NCI-H345 (cell line): ENCODE measurements at places on chromosomes 5 and 9.

DNA sequence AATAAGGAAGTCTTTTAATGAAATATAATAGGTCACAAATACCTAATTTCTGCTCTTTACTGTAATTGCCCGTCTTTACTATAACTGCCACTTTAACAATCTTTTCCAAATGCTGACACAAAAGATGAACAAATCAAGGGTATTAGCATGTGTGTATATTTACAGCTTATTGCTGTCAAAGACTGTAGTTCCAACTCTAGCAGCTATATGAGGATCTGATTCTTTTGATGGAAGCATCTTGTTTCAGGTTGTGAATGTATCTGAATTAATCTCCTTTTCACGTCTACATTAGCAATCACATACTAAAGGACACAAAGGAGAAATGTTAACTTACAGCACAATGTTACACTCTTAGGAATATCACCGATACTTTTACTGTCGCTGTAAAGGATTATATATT, 27.9 kb downstream of the RFX3 start:
- no peak for DNase-seq

DNA sequence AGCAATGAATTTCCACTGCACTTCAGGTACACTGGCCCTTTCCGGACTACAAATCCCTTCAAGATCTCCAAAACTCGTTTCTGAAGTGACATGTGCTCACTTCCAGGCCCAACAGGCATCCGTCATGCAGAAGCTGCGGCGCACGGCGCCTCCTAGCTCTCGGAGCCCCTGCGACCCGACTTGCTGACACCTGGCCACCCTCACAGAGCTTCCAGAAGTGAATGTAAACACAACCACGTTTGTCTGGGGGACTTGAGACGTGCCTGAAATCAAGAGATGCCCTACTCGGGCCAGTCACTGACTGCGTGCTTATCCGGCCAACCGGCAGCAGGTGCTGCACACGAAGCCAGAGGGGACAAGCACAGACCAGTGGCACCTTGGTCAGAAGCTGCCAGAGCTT, 4.9 kb upstream of the LHX3 start:
- DNase-seq = no peak

- no peak for DNase-seq
These were observed 608.4 kb downstream of the TLE1 start for GRCh38 chr9:81080900-81081299.

DNA sequence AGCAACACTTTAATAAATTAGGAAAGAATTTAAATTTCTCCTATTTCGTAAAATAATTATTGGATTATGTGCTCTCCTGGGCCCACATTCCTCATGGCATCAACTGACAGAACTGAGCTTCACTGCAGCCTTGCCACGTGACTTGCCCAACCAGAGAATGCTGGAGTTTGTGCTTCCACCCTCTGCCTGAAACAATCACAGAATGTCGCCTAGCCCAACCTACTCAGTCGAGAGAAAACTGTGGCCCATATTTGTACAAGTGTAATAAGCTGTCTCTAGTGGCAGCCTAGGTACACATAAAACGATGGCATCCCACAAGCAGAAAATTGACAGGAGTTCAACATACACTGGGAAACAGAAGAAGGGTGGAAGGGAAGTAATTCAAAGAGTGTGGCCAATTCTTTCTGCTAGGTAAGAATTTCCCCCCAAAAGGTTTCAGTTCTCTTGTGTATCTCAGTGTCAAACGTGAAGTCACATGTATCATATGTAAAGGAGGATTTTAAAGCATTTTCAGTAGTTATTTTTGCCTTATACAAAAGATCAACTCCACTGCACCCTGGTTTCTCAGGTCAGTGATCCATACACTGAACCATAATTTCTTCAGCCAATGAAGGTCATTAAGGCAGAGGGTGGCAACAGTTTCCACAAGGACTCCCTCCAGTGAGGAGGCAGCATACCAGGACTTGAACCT, 41.7 kb downstream of the ZNF608 start:
- no peak for DNase-seq

DNA sequence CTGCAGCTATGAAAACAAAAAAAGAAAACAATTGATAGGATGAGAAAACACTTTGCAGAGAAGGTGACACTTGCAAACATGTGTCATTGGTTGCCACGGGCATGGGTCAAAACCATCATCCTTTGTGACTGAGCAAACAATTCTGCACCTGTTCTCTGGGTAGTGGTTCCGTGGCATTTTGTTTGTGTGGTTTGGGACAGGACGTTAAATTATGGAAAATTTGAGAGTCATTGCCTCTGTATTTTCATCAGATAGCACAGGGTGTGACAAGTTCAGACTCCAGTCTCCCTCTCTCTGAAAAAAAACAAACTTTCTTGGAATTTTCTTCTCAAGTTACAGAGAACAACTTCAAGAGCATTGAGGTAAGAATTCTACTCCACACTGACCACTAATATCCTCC, 113.4 kb upstream of the HMHB1 start:
- DNase-seq = no peak

GRCh38 chr5:110852053-110852452, 113.2 kb downstream of the SLC25A46 start:
- no peak for DNase-seq

- peak; percentile 97 for DNase-seq
These were observed at the start of gene DEPDC1B for GRCh38 chr5:60699609-60700415. Gene DEPDC1B, minus strand, starts transcription at chr5:60700166. Its CDS starts 73 bp downstream, at chr5:60700093.

DNA sequence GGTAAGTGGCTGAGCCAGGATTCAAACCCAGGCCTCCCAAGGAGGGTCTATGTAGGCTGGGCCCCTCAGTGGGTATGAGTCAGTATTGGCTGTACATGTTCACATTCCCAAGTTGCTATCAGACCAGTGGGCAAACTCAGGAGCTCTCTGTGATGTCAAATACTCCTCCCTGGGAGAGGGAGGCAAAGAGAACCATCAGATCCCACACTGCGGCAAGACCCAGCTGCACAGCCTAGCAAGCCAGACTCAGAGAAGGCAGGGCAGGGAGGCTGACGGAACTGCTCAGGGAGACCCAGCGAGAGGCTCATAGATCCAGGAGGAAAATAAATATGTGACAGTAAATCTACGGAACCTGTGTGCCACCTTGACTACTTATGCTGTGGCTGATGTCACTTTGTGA, 42.6 kb upstream of the SAP30L start:
- DNase-seq = no peak

DNA sequence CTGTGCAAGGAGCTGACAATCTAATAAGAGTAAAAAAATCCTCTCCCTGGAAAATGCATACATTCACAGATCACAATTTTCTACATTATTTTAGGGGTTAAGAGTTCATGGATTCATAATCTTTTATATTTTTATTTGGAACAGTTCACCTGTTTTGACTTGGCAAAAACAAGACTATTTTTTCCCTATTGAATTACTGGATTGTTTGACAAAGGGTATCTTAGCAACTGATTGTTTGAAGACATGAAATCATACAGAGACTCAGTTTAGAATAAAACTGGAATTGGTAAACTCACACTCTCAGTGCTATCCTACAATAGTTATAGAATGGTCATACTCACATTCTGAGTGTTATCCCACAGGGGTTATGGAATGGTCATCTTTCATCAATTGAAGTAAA, 358.2 kb upstream of the PTGER4 start:
- DNase-seq = no peak

DNA sequence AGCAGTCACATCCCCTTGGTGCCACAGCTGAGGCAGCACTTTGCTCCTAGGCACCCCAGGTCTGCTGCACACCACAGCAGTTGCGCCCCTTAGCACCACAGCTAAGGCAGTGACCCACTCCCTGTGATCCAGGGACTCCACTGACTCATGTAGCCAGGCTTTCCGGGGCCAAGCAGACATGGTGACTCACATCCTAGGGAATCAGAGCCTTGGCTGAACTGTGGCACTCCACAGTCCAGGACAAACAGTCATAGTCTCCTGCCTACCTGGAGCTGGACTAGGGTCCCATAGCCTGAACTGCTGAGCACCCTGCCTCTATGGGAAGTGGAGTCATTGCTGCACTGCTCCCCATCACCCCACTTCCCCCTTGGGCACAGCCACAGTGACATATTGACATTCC, 338.7 kb downstream of the NPR3 start:
- DNase-seq = no peak

- DNase-seq = no peak
These were observed 140.6 kb upstream of the SLC12A2 start for GRCh38 chr5:127943061-127943371.

GRCh38 chr5:15525703-15526275, 25.8 kb downstream of the FBXL7 start:
- DNase-seq = no peak

DNA sequence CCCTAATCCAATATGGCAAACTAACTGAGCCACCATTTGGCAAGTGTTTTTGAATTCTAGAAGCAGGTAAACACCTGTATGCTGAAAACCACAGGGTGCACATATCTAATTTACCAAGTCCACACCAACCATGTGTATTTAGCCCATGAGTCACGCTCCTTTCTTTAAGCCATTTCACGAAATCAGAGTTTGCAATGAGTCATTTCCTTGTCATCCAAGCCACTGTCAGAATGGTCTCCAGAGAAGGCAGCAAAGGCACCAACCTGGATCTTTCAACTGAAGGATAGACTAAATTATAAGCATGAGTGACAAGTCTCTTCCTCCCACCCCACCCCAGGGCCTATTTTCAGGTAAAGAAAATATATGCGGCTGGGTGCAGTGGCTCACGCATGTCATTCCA, 110.0 kb downstream of the PAX5 start:
- no peak for DNase-seq

GRCh38 chr5:139461176-139461575, 1.4 kb downstream of the ECSCR start:
- no peak for DNase-seq

- DNase-seq = no peak
These were observed 1.1 kb downstream of the POU4F3 start for GRCh38 chr5:146339715-146340259.

DNA sequence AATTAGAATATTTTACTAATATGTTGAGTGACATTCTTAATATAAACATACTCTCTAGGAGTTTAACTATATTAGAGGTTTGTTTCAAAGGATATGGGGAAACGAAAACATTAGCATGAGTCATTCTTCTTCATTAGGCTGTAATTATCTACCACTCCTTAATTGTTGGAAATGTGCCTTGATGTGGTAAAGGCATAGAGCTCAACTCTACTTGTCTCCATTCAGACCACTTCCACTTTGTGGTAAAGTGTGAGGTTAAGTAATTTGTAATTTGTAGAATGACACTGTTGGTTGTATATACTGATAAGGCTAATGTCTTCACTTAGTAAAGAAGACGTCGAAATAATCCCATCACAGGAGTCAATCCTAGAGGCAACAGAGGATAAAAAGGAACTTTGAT, 58.1 kb downstream of the HAPLN1 start:
- DNase-seq = no peak

DNA sequence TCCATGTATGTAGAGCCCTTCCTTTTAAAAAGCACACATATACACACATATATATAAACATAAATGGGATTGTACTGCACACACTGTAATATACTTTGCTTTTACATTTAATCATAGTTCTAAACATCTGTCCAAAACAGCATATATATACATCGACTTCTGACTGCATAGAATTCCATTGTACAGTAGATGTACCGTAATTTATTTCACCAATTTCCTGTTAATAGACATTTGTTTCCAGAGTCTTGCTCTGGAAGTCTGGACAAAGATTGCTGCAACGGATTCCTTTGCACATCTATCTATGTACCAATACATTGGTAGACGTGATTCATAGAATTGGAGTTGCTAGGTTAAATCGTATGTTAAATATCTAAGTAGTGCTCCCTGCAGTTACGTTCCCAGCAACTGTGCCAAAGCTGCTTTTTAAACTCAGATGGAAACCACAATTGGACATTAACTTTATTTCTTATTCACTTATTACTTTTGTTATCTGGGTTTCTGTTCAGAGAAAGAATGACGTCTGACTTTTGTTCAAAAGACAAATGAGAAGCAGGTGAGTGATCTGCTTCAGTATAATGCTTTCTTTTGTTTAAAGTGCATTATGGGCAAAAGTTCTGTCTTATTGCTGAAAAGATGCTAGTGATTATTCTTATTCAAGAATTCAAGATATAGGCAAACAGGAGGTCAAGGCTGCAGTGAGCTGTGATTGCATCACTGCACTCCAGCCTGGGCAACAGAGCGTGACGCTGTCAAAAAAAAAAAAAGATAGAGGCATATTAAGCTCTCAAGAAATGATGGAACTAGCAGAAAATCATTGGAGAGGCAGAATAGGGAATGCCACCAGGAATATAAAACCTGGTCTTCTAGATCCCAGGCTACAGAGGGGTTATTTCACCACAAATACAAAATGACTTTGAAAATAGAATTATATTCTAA, 138.2 kb downstream of the FGF1 start:
- DNase-seq = no peak

GRCh38 chr5:82278711-82279370, 687 bp upstream of the RPS23 start:
- no peak for DNase-seq

DNA sequence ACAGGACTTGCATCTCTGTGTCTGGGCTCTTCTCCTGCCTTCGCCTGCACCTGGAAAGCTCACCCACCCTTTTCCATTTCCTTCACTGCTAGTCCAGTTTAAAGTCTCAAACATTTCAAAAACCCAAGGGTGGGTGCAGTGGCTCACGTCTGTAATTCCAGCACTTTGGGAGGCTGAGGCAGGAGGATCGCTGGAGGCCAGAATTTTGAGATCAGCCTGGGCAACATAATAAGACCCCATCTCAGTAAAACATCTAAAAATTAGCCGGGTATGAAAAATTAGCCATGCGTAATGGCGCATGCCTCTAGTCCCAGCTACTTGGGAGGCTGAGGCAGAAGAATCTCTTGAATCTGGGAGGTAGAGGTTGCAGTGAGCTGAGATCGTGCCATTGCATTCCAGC, 139.9 kb upstream of the RETREG1 start:
- no peak for DNase-seq

GRCh38 chr9:99030092-99030511, 74.8 kb upstream of the TGFBR1 start:
- no peak for DNase-seq

GRCh38 chr9:86057491-86057890, 41.9 kb downstream of the GOLM1 start:
- no peak for DNase-seq

DNA sequence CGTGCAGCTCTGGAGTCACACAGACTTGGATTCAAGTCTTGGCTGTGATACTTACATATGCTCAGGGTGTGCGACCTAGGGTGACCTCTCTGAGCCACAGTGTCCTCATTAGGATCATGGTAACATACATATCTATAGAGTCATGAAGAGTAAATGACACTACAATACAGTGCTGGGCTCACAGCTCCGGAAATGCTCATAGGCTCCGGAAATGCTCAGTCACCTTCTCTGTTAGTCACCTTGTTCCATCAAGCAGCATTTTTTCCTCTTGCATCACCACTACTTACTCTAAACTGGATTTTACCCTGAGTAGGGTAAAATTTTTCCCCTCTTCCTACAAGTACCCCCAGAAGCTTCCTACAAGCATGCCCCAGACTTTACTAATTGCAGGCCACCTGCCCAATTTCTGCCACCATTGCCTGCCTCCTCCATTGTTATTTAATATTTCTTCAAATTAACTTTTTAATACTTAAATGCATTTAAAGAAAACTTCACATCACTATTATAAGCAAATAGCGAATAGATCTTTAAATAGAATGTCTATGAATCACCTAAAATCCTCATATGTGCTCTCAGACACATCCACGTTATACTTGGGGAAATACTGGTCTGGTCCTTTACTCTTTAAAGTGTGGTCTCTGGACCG, 147.6 kb upstream of the SPRY4 start:
- DNase-seq = no peak

- DNase-seq = no peak
These were observed 49.4 kb downstream of the PLK2 start for GRCh38 chr5:58410441-58410840.

GRCh38 chr5:77483682-77484081, 8.4 kb downstream of the WDR41 start:
- no peak for DNase-seq

GRCh38 chr5:175683231-175683630, 25.4 kb downstream of the HRH2 start:
- DNase-seq = no peak
